ENCODE measurements at places on chromosomes 7 and 10.

- H3K4me3 ChIP-seq = no peak overlapping the region
- H3K36me3 ChIP-seq = no peaks in the 10 kb centered on the region
Measured at GRCh38 chr7:105399043-105399725, 10.5 kb upstream of the SRPK2 start.

DNA sequence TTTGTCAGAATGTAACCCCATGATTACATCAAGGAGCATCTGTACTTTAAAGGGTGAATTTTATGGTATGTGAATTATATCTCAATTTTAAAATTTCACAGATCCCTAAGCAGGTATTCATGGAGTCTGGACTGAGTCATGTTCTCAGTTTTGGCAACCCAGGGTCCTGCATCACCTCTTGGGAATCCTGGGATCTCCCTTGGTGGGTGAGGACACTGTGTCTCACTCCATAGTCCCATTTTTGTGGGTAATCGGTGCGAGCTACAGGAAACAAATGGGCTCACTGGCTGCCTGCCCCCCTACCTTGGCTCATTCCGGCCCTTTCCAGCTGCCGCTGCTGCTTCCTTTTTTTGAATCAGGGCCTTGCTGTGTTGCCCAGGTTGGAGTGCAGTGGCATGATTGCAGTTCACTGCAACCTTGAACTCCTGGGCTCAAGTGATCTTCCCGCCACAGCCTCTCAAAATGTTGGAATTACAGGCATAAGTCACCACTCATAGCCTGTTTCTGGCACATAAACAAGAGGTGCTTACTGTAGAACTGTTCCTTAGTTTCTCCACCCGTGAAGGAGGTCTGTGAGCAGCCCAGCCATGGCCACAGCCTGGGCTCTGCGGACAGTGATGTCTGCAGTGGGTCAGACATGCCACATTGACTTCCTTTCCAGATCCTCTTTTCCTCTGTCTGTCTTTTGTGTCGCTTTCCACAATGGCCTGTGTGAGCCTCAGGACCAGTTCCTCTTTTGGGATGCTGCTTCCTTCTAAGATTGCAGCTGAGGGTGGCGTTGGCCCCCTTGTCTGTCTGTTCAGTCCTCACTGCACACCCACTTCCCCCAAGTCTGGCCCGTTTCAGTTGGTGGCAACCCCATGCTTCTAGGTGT is 14.5 kb downstream of the PALD1 start:
- peaks cover 24% of the 10 kb centered on the region for H3K4me1 ChIP-seq
- no peaks in the 10 kb centered on the region for H3K27me3 ChIP-seq
- no peaks in the 10 kb centered on the region for H3K36me3 ChIP-seq
- H3K4me3 ChIP-seq = no peak overlapping the region

GRCh38 chr10:1202343-1202742 is 146.2 kb downstream of the WDR37 start:
- DNase-seq = no peak

DNA sequence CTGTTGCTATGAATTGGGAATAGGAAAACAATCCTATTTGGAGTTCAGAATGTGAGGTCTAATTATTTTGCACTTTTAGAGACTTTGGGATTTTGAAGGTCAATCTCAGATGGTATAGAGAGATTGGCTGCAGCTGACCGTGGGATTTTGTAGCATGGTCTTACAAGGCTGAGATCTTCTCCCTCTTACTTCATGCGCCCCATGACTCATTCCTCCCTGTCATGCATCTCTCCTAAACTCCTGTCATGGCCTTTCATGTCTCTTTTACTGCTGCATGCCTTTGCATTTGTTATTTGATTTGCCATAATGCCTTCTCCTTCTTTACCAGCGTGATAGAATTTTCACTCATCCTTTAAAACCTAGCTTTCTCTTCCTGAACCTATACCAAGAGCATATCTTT is 133.1 kb downstream of the BBS9 start:
- H3K27ac ChIP-seq = no peak overlapping the region
- no peaks in the 10 kb centered on the region for H3K27me3 ChIP-seq

- no peak overlapping the region for H3K4me3 ChIP-seq
- no peak for DNase-seq
- no peaks in the 10 kb centered on the region for H3K27me3 ChIP-seq
- peaks cover 20% of the 10 kb centered on the region for H3K4me1 ChIP-seq
- peaks cover 14% of the 10 kb centered on the region for H3K36me3 ChIP-seq
Measured at GRCh38 chr7:44434201-44434600, 56.3 kb downstream of the NUDCD3 start.

GRCh38 chr10:131779661-131780394 is 121.0 kb upstream of the PPP2R2D start:
- no peaks in the 10 kb centered on the region for H3K4me1 ChIP-seq
- DNase-seq = no peak
- no peak overlapping the region for H3K4me3 ChIP-seq
- no peak overlapping the region for H3K27ac ChIP-seq
- no peaks in the 10 kb centered on the region for H3K27me3 ChIP-seq
- no peaks in the 10 kb centered on the region for H3K36me3 ChIP-seq

DNA sequence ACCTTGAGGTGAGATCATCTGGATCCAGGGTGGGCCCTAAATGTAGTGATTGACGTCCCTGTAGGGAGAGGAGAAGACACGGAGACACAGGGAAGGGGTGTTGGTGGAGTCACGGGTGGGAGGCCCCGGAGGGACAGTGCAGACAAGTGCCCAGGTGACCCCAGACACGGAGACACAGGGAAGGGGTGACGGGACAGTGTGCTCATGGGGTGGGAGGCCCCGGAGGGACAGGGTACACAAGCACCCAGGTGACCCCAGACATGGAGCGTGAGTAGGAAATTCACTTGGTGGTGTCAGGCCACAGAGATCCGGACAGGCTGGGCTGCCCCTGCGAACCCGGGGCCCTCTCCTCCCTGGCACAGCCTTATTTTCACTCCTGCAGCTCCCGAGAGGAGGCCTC is 176.9 kb downstream of the PTPRN2 start:
- no peak for DNase-seq
- no peak overlapping the region for H3K4me3 ChIP-seq
- H3K27me3 ChIP-seq = no peaks in the 10 kb centered on the region
- no peaks in the 10 kb centered on the region for H3K36me3 ChIP-seq

DNA sequence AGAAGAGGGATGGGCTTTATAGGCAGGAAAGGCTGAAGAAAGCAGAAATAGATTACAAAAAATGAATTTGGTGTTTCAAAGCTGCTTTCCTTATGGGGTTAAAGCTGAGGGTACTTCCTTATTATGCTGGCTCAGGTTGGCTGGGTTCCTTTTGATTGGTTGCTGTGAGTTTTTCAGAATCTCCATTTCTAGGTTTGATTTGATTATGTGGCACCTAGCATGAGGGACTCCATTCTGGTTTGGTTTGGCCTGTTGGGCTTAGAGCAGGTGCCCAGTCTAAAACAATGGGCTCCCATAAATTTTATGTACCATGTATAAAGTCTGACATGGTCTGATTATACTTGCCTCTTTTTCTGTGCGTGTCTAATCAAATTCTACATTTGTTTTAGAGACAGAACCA is 362.7 kb downstream of the CXCL12 start:
- H3K4me1 ChIP-seq = no peaks in the 10 kb centered on the region
- DNase-seq = no peak
- H3K27me3 ChIP-seq = peaks cover 13% of the 10 kb centered on the region
- H3K36me3 ChIP-seq = no peaks in the 10 kb centered on the region

DNA sequence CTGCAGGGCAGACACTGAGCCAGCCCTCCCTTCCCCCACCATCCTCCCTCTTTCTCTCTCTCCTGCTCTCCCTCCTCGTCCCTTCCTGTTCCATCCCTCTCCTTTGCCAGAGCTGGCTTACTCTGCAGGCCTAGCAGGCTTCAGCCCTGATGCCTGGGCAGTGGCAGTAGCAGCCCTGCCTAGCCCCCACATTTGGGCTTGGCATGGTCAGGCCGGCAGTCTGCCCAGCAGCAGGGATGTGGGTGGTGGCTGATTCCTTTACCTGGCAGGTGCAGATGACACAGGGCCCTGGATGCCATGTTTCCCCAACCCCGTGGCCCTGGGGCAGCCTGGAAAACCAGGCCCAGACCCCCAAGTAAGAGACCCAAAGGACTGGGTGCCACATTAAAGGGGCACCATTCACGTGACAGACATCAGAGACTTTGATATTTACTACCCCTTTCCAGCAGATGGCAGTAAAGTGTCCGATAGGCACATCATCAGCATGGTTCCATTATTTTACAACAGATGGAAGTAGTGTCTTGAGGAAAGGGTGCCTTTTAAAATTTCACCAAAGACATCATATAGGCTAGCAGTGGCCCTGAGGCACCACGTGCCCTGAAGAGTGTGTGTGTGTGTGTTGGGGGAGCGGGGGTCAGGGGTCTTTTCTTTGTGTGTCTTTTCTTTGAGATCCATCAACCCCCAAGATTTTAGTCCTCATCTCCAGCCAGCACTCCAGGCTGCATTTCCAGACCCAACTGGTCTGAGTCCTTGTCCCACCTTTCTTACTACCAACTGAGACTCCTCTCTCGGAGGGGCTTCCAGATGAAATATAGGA is 5.9 kb downstream of the KCP start:
- peaks cover 12% of the 10 kb centered on the region for H3K27me3 ChIP-seq
- H3K27ac ChIP-seq = no peak overlapping the region
- peak; percentile 53 for DNase-seq
